ENCODE measurements at places on chromosomes 7 and 10.
A peak's percentile ranks its signal among the peaks of the same experiment; 100 is the strongest.

DNA sequence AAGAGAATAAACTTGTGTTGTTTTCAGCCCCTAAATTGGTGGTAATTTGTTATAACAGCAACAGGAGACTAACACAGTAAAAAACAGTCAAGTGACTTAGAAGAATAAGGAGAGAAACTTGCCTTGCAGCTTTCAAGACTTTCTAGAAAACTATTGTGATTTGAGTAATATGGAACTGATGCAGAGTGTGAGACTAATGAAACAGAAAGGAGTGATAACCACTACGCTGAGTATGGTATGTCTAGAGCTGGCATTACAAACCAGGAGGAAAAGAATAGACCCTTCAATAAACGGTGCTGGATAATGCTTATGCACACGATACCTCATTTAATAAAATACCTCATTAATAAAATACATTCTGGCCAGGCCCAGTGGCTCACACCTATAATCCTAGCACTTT lies 99.9 kb downstream of the CREM start:
- no peak for DNase-seq

DNA sequence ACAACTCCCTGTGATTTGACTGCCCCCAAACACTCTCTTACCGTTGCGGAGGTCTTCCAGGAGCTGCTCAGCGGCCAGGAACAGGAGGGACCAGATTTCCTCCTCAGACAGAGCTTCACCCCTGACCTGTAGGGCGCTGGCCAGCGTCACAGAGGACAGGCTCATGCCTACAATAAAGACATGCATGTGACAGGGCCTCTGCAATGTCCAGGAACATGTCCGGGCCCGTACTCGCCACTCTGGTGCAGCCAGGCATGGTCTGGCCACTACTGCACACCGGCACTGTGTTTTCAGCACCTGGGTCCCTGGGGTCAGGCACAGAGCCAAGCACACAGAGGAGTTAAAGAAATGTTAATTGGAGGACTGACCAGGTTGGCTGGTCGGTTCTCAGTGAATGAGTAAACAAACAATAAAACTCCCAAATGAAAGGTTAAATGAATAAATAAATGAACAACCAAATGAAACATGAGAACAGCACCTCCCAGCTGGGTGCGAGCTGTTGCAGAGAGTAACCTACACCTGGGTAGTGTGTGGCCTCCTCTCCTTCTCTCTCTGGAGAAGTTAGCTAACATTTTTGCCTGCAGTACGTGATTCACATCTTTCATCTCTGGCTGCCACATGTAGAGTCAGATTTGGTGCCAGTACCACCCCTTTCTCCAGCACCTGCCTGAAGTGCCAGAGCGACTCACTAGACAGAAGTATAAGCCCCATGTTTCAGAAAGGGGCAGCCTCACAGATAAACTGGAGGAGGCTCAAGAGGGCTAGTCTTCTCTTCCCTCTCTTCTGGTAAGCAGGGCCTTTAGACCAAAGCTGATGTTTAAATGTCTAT lies 22.8 kb downstream of the FRMPD2 start:
- no peak for DNase-seq

GRCh38 chr10:78471326-78471722 lies 437.7 kb downstream of the RPS24 start:
- no peak for DNase-seq

GRCh38 chr10:93436591-93437085 lies 45.5 kb downstream of the MYOF start:
- DNase-seq: peak; percentile 90

DNA sequence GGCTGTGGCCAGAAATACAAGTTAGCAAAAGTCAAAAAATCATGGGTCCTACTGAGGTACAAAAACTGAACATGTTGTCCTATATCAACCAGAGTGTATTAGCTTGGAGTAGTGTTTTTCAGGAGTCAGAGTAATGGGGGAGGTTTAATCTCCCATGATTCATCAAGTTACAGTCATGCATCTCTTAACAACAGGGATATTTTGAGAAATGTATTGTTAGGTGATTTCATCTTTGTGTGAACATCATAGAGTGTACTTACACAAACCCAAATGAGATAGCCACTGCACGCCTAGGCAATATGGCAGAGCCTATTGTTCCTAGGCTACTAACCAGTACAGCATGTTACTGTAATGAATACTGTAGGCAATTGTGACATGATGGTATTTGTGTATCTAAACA lies 14.9 kb upstream of the TES start:
- no peak for DNase-seq

- DNase-seq: no peak
Observed at GRCh38 chr10:99844433-99844955, 62.1 kb downstream of the ABCC2 start.

GRCh38 chr7:101140339-101140699 lies 13.4 kb downstream of the SERPINE1 start:
- no peak for DNase-seq

GRCh38 chr10:11425296-11425610 lies 186.2 kb downstream of the USP6NL start:
- DNase-seq: no peak

DNA sequence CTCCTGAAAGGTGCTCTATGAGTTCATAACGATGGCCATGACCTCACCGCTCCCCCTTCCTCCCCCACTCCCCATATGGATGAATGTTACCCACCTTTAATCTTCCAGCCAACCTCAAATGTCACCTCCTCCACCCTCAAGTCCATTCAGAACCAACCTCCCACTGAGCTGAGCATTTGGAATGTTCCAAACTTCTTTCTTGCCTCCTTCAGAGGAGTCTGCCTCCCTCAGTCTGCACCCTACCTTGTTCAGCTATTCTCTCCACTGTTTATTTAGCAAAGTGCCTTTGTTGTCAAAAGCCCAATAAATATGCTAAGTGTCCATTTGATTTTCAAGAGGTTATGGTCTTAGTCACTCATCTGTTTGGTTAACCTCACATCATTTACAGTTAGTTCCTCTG lies 22.9 kb upstream of the MTPAP start:
- no peak for DNase-seq

- DNase-seq: no peak
Observed at GRCh38 chr10:92699518-92700381, 10.0 kb downstream of the HHEX start.

- DNase-seq: no peak
Observed at GRCh38 chr10:133475425-133475734, 21.6 kb downstream of the SCART1 start.

All from glomerular endothelial cell (primary cell).